ENCODE measurements at places on chromosomes 1 and 21.

- no peak for DNase-seq
Observed at GRCh38 chr1:177998696-177999631, 29.1 kb upstream of the SEC16B start.

- DNase-seq = no peak
Observed at GRCh38 chr21:31103571-31104265, 65.4 kb upstream of the KRTAP19-8 start.

DNA sequence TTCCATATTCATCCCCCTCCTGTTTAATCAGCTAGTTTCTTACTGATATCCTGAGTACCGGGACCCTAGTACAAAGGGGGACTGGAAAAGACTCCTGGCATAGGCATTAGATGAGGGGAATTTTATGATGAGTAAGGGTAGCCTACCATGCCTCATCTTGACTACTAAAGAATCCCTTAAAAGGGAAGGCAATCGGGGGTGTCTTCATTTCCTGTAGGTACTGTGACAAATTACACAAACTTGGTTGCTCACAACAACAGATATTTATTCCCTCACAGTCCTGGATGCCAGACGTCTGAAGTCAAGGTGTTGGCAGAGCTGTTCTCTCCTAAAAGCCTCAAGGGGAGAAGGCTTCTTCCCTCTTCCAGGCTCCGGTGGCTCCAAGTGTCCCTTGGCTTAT, 28.9 kb upstream of the RUNX1 start:
- no peak for DNase-seq

DNA sequence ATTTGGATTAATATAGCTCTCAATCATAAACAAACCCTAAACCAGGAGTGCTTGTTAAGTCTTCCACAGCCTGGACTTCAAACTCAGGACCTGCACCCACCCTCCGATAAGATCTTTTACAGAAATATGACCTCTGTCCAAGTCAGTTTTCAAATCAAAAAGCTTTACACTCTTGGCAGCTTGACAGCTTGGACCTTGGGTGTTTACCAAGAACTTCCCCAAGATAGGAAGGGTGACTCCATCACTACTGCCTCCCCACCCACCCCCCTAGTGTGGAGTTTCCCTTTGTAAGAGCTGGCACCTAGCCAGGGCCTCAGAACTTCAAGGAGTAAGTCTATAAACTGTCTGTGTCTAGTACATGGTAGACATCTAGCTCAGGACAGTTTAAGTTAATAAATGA, 9.6 kb downstream of the BCAR3 start:
- DNase-seq = peak; percentile 67

GRCh38 chr1:222290866-222291265, 257.0 kb downstream of the HHIPL2 start:
- no peak for DNase-seq

GRCh38 chr1:29304025-29304684, 67.8 kb downstream of the PTPRU start:
- no peak for DNase-seq

DNA sequence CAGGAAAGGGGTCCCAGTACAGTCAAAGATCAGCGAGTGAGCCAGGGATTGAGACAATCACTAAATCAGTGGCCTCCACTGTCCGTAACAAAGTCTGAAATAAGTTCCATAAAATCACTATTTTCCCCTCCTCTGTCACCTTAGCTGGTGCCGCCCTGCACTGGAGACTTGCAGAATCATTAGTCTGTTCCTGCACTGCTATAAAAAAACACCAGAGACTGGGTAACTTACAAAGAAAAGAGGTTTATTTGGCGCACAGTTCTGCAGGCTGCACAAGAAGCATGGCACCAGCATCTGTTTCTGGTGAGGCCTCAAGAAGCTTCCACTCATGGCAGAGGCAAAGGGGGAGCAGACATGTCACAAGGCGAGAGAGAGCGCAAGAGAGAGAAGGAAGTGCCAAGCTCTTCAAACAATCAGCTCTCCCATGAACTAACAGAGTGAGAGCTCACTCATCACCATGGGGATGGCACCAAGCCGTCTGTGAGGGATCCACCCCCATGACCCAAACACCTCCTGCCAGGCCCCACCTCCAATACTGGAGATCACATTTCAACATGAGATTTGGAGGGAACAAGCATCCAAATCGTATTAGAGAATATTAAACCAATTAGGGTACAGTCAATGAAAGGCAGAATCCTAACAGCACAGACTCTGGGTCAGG, 129.8 kb upstream of the TIAM1 start:
- no peak for DNase-seq

DNA sequence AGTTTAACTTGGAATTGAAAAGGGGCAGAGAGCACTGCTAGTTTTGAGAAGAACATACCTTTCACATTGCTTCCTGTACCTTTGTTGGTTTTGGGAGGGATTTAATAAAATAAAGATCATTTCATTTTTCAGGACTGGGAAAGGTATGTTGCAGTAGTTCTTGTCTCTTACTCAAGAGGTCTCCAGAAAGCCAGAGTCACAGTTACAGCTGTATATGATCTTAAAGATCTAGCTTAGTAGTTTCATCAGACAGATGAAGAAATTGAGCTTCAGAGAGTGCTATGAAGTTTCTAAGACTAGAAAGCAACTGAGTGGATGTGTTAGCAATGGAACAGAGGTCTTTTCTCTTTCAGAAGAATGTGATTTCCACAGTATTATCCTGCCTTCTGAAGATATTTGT, 1.0 kb downstream of the OR10K2 start:
- DNase-seq = peak; percentile 27

GRCh38 chr1:192609110-192610079, 26.6 kb upstream of the RGS13 start:
- peak; percentile 83 for DNase-seq

DNA sequence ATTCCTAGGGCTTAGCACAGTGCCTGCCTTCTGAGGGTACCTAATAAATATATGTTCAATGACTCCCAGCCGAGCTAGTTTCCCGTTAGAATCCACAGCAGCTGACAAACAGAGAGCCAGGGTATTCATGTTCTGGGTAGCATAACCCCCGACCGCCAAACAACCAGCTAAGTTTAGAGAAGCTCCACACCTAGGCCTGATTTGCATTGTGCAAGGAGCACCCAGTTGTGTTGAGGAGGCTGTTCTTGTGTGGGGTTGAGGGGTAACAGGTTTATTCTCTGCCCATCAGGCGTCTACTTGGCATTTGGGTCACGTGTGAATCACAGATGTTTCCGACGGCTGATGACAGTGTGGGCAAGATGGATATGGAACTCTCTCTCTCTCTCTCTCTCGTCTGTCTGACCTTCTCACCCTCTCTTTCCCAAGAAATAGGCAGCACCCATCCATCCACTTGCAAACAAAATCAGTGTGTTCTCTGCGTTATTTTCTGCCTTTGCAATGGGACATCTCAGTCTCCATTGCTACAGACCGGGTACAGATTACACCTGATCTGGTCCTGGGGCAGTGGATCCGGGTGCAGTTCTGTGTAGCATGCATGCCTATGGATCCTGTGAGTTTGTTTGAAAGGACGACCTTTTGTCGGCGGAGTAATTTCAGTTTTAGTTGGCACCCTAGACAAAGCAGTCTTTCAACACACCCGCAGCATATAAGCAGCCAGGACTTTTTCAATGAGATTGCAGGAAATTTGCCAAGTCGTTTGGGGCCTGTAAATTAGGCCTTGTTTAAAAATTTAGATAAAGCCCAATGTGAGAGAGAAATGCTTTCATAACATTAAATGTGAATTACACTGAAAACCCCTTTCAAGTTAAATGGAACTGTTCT, 29.4 kb downstream of the KAZN start:
- DNase-seq = no peak

- peak; percentile 75 for DNase-seq
Observed at GRCh38 chr1:27403065-27403726, 10.8 kb downstream of the GPR3 start.

GRCh38 chr1:61361931-61362330, 279.6 kb downstream of the NFIA start:
- DNase-seq = no peak

- DNase-seq = no peak
Observed at GRCh38 chr1:23062271-23062670, 43.0 kb downstream of the KDM1A start.

DNA sequence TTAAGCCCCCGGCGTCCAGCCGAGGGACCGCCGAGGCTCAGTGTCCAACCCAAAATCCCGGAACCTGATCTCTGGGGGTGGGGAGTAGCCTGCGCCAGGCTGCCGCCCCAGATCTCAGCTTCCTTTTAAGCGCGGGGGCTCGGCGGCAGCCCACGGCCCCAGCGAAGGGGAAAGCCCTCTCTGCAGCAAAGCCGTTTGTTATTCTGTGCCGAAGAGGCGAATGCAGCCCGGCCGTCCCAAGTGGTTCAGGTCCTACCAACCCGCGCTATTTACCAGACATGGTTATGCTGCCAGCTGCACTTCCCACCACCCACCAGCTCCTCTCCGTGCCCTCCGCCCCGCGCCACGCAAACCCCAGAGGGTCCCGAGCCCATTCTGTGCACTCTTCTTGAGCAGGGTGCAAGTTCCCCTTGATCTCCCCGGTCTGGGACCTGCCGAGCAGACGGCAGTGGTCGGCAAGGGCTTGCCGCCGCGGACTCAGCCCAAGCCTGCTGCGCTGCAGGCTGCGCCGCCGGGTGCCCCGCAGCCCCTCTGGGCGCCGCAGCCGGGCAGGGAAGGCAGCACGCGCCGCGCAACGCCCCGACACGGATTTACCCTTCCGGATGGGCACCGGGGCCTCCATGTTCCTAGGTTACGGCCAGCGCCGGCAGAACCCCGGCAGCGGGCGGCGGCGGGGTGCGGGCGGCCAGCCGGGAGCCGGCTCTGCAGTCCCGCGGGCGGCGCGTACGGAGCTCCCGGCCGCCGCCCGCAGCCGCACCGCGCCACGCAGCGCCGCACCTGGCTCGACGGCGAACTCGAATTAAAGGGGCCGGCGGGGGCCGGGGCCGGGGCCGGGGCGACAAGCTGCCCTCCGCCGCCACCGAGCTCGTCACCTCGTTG, 738 bp upstream of the KCNA2 start:
- DNase-seq = no peak

DNA sequence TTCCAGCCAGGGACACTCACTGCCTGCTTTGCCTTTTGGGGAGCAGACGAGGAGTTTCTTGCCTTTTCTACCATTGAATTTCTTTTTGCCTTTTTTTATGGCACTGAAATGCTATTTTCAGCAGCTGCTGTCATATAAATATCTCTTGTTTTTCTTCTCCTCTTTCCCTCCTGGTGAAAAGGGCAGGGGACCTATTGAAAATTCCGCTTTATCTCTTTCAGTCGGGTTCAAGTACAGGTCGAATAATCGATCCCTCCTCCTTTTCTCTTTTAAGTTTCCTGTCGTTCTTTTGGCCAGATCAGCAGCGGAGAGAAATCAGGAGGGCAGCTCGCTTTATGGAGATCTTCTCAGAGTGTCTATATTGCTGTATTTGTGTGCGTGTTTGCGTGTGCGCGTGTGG, 67.4 kb upstream of the CASZ1 start:
- DNase-seq = no peak

GRCh38 chr1:184049836-184050468, 1.6 kb upstream of the TSEN15 start:
- no peak for DNase-seq

- DNase-seq = no peak
Observed at GRCh38 chr1:75305061-75305460, 170.9 kb downstream of the LHX8 start.

GRCh38 chr1:209692745-209693504, 11.7 kb upstream of the HSD11B1 start:
- DNase-seq = peak; percentile 88

- peak; percentile 19 for DNase-seq
Observed at GRCh38 chr1:202329891-202330290, 11.8 kb downstream of the UBE2T start.

DNA sequence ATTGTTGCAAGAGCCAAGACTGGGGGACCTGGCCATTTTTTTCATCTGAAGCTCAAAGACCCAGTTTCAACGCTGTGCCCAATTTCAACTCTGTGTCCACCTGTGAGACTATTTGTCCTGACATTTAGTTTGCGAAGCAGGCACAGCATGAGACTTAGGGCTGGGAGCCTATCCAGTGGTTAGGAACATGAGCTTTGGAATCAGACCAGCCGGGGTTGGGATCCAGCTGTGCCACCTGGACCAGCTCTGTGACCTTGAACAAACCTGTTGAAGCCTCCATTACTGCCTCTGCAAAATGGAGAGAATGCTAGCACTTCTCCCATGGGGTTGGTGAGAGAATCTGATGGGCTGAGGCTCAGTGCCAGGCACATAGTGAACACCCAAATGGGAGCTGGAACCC, 206.1 kb upstream of the TMEM51 start:
- no peak for DNase-seq

- DNase-seq = no peak
Observed at GRCh38 chr1:244304156-244304555, 147.6 kb downstream of the ADSS2 start.

DNA sequence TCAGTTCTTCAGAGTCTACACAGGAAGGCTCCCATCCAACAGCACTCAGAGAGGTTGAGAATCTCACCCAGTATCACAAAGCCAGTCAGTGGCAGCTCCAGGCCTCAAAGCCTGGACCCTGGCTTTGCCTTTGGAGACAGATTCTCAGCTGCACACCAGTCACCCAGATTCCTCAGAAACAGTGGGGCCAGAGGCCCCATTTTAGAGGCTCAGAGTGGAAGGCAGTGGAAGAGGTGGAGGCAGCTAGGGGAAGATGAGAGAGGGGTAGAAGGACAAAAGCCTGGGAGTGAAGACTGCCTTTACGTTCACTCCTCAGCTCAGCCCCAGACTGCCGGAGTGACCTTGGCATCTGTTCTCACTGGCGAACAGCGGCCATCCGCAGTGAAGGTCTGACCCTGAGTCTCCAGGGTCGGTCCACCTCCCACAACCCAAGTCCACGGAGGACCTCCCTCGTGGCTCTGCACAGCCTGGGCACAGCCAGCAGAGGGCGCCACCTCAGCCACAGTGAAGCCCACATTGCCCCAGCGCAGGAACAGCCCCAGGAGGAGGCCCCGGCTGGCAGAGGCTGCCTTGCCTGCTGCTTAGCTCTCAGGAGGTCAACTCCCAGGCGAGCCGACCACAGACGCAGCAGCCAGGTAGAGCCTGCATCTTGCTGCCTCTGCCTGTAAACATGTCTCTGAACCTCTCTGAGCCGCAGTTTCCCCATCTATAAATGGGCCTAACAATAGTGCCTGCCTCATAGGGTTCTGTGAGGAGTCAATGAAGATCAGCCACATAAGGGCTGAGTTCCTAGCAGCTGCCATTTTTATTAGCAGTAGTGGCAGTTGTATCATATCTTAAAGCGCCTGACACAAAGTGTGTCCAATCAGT, 5.9 kb upstream of the FNDC5 start:
- peak; percentile 78 for DNase-seq

DNA sequence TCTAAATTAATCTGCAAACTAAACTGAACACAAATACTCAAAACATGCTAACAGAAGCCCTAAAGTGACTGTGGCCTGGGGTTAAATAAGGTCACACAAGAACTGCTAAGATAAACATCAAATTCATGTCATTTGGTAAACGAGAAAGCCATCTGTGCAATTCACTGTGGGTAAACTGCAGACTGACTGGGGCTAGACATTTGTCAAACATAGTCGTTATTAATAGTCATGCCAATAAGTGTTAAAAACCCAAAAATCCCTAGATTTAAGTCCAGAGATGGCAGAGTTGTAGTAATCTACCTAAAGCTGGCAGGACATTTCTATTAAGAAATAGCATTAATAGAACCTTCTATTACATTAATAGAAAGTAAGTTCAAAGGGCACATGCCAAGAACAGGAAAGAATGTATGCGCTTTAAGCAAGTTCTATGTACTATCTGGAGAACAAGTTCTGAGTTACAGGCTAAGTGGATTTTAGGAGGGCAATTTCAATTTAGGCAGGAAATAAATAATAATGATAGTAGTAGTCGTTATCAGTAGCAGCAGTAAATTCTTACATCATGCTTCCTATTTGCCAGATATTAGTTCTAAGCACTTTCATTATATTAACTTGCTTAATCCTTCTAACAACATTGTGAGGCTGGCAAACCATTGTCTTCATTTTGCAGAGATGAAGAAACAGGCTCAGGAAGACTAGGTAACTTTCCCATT, 8.6 kb downstream of the EDEM3 start:
- peak; percentile 77 for DNase-seq
